ENCODE measurements at places on chromosomes 13 and 19.

DNA sequence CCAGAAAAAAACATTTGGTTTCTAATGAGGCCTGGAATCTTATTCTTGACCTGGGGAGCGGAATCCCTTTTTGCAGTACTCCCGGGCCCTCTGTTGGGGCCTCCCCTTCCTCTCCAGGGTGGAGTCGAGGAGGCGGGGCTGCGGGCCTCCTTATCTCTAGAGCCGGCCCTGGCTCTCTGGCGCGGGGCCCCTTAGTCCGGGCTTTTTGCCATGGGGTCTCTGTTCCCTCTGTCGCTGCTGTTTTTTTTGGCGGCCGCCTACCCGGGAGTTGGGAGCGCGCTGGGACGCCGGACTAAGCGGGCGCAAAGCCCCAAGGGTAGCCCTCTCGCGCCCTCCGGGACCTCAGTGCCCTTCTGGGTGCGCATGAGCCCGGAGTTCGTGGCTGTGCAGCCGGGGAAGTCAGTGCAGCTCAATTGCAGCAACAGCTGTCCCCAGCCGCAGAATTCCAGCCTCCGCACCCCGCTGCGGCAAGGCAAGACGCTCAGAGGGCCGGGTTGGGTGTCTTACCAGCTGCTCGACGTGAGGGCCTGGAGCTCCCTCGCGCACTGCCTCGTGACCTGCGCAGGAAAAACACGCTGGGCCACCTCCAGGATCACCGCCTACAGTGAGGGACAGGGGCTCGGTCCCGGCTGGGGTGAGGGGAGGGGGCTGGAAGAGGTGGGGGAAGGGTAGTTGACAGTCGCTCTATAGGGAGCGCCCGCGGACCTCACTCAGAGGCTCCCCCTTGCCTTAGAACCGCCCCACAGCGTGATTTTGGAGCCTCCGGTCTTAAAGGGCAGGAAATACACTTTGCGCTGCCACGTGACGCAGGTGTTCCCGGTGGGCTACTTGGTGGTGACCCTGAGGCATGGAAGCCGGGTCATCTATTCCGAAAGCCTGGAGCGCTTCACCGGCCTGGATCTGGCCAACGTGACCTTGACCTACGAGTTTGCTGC, at the start of gene ICAM4:
TSS of gene ICAM4 (plus strand) at position 153 of the 935 bp plus-strand sequence. CDS start at position 211, 58 bp downstream.
- DNase-seq: peak; percentile 41

DNA sequence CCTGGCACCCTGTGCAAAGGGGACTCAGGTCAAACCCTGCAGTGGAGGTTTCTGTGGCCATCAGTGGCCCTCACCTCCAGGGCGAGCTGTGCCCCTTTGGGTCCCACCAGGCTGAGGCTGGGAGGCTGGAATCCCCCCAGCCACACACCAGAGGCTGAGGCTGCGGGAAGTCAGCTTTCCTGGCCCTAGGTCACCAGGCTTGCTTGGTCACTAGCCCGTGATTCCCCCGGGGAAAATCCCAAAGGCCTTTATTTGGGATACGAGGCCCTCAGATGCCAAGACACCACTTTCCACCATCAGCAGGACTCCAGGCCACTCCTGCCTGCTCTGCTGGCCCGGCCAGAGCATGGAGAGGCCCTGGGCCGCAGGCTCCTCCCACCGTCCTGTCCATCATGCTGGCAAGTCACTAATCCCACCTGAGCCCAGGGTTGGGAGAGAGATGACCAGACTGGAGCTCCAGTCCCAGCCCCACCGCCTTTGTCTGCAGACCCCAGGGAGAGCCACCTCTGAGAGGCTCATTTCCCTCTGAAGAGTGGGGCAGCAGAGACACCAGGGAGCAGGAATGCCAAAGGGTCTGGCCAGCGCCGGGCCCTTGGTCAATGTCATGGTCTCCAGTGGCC, 4.7 kb downstream of the NKPD1 start:
- no peak for DNase-seq

DNA sequence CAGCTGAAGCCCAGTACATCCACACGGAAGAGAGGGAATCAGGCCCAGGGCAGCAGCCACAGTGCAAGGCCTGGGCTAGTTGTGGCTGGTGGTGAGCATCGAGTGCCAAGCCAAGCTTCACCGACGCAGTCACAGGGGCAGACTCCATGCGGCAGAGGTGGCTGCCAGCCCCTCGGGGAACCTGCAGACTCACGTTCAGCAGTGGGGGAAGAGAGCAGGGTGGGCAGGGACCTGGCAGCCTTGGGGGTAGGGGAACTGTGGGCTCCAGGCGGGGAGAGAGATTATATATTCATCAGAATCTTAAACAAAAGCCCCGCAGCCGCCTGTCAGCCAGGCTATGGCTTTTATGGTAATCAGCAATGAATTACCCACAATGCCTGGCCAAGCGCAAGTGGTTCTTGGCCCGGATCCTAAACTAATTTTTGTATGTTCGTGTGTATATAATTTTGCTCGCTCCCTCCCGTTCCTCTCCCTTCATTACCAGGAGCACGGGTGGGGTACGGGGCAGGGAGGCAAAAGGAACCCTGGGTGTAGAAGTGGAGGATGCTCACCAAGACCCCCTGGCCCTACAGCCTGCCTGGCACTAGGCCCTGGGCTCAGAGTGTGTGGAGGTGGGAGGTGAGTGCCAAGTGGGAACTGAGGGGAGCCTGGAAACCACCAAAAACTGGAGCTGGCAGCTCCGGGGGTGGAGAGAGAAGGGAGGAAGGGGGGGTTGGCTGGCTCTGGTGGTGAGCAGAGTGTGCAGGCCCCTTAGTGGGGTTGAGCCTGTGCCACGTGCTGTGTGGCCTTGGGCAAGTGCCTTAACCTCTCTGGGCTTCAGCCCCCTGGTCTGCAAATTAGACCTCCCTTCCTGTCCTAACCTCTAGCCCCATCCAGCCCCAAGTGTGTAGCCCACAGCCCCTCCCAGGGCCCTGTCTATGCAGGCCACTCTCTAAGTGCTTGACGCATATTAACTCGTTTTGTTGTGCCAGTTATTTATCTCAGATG, 31.9 kb downstream of the PTPRS start:
- no peak for DNase-seq

GRCh38 chr19:45975306-45976070, 1.8 kb upstream of the NOVA2 start:
- no peak for DNase-seq

DNA sequence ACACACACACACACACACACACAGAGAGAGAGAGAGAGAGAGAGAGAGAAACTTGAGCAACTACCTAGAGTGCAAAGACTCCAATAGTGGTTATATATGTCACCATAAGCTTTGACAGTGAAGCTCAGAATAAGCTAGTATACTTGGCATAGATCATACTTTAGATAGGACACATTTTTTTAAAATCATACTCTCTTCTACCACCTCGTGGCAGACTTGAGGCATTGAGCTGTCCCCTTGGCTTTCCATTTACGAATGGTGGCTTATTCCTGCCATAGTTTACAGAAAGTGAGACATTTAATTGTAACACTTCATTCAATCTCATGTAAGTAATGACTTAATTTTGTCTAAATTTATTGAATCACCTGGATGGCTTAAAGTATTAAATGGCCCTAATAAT, 108.2 kb downstream of the EDNRB start:
- DNase-seq: no peak

GRCh38 chr19:4452230-4452990, 5.2 kb downstream of the UBXN6 start:
- no peak for DNase-seq

DNA sequence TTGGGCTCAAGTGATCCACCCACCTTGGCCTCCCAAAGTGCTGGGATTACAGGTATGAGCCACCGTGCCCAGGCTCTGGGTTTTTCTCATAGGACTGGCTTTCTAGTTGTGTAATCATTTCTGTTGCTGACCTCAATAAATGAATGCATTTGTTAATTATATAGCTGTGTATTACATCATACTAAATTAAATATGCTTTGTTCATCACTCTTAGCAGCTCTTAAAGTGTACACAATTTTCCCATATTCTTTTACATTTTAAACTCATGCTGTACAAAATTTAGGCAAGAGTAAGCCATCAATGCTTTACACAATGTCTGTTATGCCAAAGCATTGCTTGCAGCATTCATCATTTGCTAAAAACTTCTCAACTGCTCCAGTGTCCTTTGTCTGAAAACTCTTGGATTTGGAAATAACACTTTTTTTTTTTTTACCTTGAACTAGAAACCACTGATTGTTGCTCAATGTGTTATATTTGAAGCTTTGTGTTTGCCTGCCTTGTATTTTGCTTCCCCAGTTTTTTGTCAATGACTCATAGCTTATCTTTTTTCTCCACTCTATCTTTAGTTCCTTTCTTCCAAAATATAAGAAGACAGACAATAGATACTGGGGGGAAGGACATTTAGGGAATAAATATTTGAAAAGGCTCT, 31.4 kb downstream of the CCDC122 start:
- no peak for DNase-seq

GRCh38 chr19:45139286-45140143, 21.3 kb downstream of the NKPD1 start:
- no peak for DNase-seq

- DNase-seq: no peak
These were observed 6.9 kb upstream of the LTBP4 start for GRCh38 chr19:40594255-40594654.

DNA sequence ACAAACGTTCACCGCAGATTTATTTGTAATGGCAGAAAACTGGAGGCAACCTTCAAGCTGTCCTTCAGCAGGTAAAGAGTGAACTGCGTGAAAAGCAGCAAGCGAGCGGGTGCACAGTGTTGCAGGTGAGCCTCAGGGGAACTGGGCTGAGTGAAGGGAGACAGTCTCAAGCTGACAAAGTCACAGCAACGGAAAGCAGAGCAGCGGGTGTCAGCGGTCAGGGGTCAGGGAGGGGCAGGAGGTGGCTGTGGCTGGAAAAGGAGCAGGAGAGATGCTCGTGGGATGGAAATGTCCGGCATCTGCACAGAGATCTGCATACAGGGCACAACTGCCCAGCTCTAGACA, 8.5 kb upstream of the RASA3 start:
- peak; percentile 53 for DNase-seq

GRCh38 chr19:17751103-17751911, at the start of gene FCHO1:
TSS of gene FCHO1 (plus strand) at chr19:17751477. CDS start at chr19:17755165, 3,688 bp downstream.
- peak; percentile 89 for DNase-seq

- DNase-seq: no peak
These were observed 331.0 kb downstream of the DNAJC15 start for GRCh38 chr13:43354153-43354945.

GRCh38 chr19:57099199-57099661, 20.6 kb upstream of the USP29 start:
- DNase-seq: peak; percentile 21

DNA sequence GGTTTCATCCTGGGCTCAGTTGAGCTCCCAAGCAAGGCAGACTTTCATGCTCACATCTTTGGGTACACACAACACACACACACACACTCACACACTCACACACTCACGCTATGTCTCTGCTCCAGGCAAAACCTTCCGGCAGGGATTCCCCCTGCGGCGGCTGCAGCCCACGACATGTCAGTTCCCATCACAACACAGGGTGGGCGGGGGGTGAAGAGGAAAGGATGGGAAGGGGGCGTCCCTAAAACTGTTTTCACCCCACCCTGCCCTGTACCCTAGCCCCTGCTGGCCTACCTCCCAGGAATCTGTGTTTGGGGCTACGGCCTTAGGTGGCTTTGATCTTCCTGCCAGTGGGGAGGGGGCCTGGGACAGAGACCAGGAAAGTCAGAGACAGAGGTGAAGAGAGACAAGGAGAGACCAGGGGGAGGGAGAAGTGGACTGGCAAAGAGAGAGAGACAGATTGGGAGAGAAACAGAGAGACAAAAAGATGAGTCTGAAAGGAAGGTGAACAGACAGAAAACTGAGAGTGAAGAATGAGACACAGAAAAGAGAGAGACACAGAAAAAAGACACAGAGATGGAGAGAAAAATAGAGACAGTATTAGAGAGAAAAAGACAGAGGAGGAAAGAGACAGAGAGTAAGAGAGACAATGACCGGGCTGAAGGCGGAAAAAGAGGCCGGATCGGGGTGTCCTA, 3.9 kb downstream of the LRFN1 start:
- DNase-seq: no peak

DNA sequence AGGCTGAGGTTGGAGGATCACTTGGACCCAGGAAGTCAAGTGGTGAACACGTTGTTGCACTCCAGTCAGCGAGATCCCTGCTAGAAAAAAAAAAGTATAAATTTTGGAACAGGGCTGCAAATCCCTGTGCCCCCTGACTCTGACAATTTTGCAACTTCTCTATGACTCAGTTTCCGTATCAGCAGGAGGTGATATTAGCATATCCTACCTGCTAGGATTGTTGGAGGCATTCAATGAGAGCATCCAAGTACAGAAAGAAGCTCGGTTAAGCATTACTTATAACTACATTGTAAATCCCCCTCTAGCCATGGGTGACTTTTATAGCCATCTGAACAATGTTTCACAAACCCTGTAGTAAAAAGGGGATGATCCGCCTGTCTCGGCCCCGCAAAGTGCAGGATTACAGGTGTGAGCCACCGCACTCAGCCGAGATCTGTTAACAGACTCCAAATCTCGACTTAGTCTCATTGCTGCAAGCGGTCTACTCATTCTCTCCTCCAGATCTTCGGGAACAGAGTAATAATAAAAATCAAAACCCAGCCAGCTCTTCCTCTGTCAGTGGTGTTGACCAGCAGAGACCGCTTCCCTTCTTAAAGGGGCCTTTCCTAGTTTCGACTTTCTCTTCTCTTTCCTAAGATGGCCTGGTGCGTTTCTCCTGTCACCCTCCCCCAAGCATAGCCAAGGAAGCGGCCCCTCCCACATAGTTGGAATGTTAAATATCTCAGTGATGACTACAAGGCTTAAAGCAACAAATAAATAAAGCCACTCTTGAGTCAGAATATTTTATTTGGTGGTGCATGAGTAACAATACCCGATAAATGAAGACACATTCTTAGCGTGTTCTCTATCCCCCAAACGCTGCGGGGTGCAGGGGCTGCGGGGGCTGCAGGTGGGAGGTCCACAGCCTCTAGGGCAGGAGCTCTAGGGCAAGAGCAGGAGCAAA, 10.3 kb upstream of the BICRA start:
- DNase-seq: no peak

DNA sequence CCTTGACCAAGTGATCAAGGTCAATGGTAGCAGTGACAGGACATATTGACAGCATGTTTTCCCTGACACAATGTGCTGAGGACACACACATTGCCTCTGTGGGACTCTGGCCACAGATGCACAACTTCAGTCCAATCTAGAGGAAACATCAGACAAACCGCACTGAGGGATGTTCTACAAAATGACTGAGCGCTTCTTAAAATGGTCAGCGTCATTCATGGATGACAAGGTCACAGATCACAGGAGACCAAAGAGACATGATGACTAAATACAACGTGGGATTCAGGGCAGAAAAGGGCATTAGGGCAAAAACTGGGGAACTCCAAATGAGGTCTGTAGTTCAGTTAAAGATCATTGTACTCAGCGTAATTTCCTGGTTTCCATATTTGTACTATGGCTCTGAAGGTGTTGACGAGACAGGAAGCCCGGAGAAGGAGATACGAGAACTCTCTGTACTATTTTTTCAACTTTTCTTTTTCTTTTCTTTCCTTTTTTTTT, 20.6 kb downstream of the PBX4 start:
- peak; percentile 77 for DNase-seq

GRCh38 chr13:110306340-110306959, 507 bp downstream of the COL4A1 start:
- DNase-seq: no peak

- DNase-seq: no peak
These were observed 44.7 kb downstream of the TM9SF2 start for GRCh38 chr13:99545979-99546378.

- no peak for DNase-seq
These were observed at the start of gene APC2 for GRCh38 chr19:1449467-1450442. TSS of gene APC2 (plus strand) at chr19:1450121. CDS start at chr19:1453002, 2,881 bp downstream.

- DNase-seq: no peak
These were observed 19.5 kb upstream of the TRPC4 start for GRCh38 chr13:37889102-37889501.

Measured in CD4-positive, alpha-beta T cell treated with Interleukin-15 for 1 hour (primary cell).